ENCODE measurements at places on chromosomes 6 and 20. TPM values are rescaled to one million over a fixed set of nuclear protein-coding genes. Genes with fewer than 3 reads are reported as not detected.

DNA sequence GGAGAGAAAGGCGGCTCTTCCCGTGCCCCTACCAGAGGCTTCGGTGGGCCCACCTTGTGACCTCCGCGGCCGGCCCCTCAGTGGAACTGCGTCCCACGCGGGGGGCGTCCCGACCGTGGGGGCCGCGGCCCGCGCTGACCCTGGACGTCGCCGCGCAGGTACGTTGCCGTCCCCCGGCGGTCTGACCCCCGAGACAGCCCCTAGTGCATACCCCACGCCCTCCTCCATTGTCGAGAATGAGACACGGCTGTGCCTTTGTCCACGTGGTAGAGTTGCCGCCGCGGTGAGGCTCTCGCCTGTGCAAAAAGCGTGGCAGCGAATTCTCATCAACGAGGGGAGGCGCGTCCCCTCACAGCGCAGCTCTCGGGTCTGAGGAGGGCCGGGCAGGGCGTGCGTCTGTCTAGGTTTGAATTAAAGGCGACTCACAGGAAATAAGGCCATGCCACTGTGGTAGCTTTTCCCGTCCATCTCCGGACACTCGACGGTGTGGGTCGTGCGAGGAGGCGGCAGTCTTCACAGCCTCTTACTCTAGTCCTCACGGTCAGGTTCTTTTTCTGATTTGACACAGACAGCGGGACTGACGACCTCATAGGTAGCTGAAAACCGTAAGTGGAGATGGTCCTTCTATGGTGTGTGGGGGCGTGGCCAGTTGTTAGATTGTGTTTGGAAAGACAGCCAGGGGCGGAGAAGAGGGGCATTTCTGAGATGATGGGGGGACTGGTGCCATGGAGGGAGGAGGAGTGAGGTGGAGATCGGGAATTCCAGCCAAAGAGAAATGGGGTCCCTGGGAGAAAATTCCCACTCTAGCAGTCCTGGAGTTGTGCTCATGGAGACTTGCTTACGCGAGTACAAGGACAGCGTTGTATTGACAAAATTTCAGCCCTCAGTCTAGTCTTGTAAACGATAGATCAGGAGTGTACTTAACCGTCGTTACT is 580 bp downstream of the NXT1 start:
- peak; percentile 37 for DNase-seq

DNA sequence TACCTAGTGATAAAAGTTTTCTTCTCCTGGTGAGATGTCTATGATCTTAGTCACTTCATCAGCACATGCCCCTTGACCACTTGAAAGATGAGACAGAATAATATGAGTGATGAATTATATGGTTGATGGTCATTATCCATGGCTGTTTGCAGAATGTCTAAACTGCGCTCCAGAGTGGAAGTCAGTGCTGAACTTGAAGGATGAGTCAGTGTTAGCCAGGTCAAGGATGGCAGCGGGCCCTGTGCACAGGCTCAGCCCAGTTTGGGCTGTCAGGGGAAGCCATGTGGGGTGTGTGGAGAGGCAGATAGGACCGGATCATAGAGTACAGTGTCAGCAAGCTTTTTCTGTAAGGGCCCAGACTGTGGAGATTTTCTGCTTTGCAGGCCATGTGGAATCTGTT is 67.2 kb upstream of the KIF25 start:
- no peak for DNase-seq

TBC1D22B gene
- total RNA-seq: 12.0 TPM

WFDC5 gene
- total RNA-seq: not detected

- DNase-seq: no peak
These were observed 2.5 kb downstream of the PRL start for GRCh38 chr6:22294301-22294700.

BACH2 gene
- total RNA-seq: 0.71 TPM

GRCh38 chr20:19588732-19589131 is 169.3 kb upstream of the RIN2 start:
- DNase-seq: peak; percentile 3

- DNase-seq: no peak
These were observed 45.4 kb downstream of the RPF2 start for GRCh38 chr6:111027219-111027618.

FAM209B gene
- not detected for total RNA-seq

GRCh38 chr20:3922223-3922982 is 33.2 kb downstream of the PANK2 start:
- no peak for DNase-seq

Measured in G401 (cell line).